Motor neuron (in vitro differentiated cells): ENCODE measurements at places on chromosomes 5 and 9. TPM values are rescaled to one million over a fixed set of nuclear protein-coding genes. Genes with fewer than 3 reads are reported as not detected.

The FANCC gene
- total RNA-seq, result 12.5 and 15.1 TPM in 2 replicates

The CNTNAP3 gene
- 26.3 and 31.5 TPM in 2 replicates for total RNA-seq

The PCDHGA5 gene
- total RNA-seq, result 1.8 and 3.6 TPM in 2 replicates

The PCDHA3 gene
- total RNA-seq, result not detected in 2 replicates

The SLC1A3 gene
- total RNA-seq, result 8.6 and 8.7 TPM in 2 replicates

- ATAC-seq, result no peak
Measured at GRCh38 chr5:13632676-13633075, 311.8 kb downstream of the DNAH5 start.

DNA sequence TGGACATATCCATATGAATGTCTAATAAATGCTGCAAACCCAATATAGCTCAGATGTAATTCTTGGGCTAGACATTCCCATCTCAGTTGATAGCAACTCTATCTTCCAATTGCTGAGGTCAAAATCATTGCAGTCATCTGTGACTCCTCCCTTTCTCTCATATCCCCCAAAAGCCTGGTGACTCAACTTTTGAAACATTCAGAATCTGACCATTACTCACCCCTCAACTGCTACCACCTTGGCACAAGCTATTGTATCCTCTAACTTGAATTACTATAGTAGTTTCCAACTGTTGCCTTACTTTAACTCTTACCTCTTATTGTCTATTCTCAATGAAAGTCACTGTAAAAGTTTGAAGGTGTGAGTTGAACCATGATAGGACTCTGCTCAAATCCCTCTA is 600.1 kb upstream of the RGMB start:
- no peak for ATAC-seq

DNA sequence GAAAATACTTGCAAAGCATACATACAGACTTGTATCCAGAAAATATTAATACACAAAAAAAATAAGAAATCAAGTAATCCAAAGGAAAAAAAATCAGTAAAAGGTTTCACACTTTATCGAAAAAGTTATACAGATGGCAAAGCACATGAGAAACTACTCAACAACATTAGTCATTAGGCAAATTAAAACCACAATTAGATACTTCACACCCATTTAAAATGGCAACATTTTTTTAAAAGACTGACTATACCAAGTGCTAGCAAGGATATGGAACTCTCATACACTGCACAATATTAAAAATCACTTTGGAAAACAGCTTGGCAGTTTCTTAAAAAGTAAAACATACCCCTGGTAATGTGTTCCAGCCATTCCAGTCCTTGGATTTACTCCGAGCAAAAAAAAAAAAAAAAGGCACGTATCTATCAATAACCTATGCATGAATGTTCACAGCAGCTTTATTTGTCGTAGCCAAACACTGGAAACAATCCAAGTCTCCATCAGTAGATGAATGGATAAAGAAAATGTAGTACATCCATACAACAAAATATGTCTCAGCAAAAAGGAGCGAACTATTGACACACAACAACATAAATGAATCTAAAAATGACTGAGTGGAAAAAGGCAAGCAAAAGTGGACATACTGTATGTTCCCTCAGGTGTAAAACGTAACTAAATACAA is 66.0 kb downstream of the GNAQ start:
- no peak for ATAC-seq

- no peak for ATAC-seq
Measured at GRCh38 chr9:35845824-35846771, 17.1 kb downstream of the TMEM8B start.

DNA sequence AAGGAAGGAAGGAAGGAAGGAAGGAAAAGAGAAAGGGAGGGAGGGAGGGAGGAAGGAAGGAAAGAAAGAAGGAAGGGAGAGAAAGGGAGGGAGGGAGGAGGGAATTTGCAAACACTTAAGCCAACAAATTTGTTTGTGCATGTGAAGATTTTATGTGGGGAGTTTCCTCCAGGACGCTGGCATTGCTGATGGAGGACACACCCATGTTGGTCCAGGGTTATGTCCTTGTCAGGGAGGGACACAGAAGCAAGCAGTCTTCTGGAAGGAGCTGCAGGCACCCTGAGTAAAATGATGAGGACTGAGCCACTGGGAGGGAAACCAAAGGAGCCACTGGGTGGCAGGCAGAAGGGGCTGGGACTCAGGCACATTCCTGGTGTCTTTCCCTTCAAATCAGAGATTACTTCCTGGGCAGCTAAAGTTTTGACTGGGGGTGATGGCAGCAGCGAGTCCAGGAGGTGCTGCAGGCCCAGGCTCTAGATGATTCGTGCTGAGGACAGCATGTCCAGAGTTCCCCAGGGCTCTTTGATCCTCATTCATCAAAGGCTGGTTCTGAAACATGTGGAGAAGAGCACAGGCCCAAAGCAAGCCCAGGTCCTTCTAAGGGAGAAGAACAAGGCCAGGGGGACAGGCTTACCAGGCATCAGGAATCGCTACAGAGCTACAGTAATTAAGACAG is 109.2 kb downstream of the PAX5 start:
- ATAC-seq, result peak; percentile 68

GRCh38 chr5:169706758-169707450 is 69.8 kb downstream of the DOCK2 start:
- ATAC-seq, result peak; percentile 32

GRCh38 chr9:136960212-136960937 is 8.3 kb downstream of the LCN12 start:
- ATAC-seq, result no peak

DNA sequence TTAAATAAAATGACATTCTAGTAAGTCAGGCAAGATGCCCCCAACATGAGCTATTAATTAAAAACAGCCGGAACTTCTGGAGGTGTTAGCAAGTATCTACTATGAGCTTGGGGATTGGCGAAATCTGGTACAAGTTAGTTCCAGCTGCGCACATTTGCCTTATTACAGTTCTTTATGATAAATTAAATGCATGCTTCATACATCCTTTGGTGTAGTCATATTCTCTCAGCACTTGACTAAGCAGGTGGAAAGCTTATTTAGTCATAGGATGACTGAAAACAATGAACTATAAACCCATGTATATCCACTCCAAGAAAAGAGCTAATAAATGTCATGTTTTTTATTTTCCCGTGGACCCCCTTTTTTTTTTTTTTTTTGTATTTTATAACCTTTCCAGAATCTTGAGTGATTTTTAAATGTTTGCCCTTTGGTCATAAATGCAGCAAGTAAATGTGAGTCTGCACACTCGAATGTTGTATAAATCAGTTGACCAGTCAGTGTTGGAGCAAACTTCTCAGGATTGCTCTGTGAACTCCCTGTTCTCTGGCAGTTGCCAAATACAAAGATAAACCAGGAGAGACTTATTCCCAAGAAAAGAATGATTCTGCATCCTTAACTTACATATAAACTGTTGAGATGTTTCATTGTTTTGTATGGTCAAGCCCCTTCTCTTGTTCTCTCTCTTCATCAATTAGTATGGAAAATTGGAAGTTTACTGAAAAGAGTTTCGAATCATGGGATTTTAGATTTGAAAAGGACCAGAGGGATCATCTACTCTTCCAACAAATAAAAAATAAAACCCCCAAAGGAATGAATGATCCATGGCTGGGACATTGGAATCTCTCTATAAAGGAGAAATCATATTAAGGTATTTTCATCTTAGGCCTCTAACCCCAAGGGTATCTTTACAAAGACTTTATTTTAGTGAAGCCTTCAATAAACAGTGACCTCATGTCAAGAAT is 38.3 kb downstream of the PIK3R1 start:
- ATAC-seq, result no peak

GRCh38 chr5:52996979-52997378 is 7.8 kb downstream of the ITGA2 start:
- peak; percentile 66 for ATAC-seq

- ATAC-seq, result no peak
Measured at GRCh38 chr9:119370816-119371215, 1.6 kb upstream of the BRINP1 start.
